Stimulated activated CD4-positive, alpha-beta T cell treated with anti-CD3 and anti-CD28 coated beads, Interleukin-4, amount 100 ng/mL, for 1 hour (primary cell): ENCODE measurements at places on chromosomes 3 and 15.

DNA sequence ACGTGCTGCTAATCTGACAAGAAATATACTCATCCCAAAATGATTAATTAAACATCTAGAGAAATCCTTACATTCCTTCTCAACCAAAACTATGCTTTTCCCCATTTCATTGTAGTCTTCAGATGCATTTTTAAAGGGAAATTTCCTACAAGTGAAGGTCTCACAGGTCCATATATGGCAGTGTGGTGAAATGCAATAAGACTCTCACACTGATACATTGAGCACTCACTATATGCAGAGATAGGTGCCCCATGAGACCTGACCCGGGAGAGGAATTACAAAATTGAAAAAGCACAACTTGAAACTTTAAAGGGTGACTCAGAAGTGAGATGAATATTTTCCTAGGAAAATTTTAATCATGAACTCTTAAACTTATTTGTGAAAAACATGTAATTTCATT lies 629.2 kb upstream of the NAALADL2 start:
- no peak for DNase-seq

- no peak for DNase-seq
Observed at GRCh38 chr3:194730365-194730764, 44.7 kb downstream of the FAM43A start.

GRCh38 chr3:71587958-71588357 lies 4.4 kb upstream of the FOXP1 start:
- DNase-seq = no peak

- DNase-seq = no peak
Observed at GRCh38 chr3:134163096-134163495, 87.6 kb downstream of the RYK start.

- no peak for DNase-seq
Observed at GRCh38 chr3:132283916-132284405, 33.2 kb upstream of the ACP3 start.

DNA sequence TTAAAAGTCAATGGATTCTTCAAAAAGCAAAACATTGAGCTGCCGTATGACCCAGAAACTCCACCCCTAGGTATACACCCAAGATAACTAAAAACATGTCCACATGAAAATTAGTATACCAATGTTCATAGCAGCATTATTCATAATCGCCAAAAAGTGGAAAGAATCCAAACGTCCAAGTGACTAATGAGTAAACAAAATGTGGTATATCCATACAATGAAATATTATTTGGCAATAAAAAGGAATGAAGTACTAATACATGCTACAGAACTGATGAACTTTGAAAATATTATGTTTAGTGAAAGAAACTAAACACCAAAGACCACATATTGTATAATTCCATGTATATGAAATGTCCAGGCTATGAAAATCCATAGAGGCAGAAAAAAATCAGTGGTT lies 77.9 kb downstream of the THBS1 start:
- no peak for DNase-seq

DNA sequence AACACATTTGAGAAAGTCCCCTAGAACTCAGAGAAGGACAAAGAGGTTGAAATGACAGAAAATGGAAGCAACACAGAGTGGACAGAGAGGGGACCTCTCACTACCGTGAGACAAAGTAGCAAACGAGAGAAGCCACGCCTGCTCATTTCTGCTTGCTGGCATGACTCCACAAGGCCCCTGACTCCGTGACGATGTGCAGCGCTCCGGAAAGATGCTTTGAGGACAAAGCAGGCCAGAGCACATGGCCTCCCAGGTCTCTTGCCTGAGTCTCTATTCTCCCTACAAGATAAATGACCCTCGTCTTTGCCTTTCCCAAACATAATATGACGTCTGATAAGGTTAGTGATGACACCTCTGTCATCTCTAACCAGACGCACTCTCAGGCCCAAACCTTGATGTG lies 63.8 kb upstream of the CTSH start:
- DNase-seq = no peak

GRCh38 chr3:42130329-42131070 lies 39.3 kb downstream of the TRAK1 start:
- DNase-seq = no peak

DNA sequence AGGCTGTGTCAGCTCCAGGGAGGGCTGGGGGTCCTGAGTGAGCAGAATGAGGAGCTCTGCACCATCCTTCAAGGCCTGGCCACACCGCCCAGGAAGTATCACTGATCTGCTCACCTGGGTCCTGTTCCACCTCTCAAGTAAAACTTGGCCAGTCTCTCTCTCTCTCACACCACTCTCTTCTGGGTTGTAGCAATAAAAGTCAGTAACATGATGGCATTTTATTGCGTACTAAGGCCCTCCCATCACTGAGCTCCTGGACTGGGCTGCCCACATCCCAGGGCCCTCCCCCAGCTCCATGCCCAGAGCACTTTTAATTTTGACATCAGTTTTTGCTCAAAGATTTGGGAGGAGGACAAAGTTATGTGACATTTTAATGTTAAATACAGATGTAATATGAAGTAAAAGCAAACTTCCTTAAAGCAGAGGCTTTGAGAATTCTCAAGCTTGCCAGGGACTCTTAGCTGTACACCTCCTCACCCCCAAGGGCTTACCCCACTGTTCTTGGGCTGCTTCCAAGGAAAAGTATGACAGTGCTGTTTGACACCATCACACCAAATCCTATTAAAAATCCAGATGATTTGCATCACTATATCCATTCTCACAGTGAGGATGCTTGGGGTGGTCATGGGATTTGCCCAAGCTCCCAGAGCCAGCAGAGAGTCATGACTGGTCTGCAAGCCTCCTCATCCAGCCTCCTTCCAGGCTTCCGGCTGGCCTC lies 105.1 kb upstream of the SLCO2A1 start:
- no peak for DNase-seq

DNA sequence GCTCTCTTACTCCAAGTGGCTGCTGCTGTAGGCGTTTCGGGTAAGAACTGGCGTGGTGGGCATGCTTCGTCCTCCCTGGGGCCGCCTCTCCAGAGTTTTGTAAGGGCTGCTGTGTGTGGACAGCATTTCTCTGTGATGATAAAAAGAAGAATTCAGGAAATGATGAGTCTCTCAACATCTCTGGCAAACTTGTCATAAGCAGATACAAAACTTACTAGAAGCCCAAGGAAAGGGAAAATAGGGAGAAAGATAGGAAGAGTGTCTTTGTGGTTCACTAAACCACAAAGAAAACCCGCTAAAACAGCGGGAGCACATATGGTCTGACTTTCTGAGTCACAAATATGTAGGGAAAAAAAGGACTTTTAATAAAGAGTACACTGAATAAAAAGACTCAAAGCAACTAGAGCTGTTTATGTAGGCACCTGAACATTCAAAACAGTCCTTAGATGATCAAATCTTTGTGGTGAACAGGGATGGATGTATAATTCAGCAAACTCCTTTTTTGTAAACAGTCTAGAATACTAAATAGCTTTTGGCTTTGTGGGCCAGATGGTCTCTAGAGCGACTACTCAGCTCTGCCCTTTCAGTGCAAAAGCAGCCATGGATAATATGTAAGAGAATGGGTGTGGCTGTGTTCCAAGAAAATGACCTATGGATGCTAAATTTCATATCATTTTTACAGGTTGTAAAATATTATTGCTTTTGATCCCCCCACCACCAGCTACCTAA lies 60.4 kb upstream of the LMOD3 start:
- no peak for DNase-seq

GRCh38 chr3:146817704-146818103 lies 212.6 kb upstream of the PLSCR5 start:
- no peak for DNase-seq

- peak; percentile 21 for DNase-seq
Observed at GRCh38 chr15:90001062-90001682, at the start of gene ZNF710. Gene ZNF710 (plus strand): TSS chr15:90001324. CDS start chr15:90067138, 65,814 bp downstream.

DNA sequence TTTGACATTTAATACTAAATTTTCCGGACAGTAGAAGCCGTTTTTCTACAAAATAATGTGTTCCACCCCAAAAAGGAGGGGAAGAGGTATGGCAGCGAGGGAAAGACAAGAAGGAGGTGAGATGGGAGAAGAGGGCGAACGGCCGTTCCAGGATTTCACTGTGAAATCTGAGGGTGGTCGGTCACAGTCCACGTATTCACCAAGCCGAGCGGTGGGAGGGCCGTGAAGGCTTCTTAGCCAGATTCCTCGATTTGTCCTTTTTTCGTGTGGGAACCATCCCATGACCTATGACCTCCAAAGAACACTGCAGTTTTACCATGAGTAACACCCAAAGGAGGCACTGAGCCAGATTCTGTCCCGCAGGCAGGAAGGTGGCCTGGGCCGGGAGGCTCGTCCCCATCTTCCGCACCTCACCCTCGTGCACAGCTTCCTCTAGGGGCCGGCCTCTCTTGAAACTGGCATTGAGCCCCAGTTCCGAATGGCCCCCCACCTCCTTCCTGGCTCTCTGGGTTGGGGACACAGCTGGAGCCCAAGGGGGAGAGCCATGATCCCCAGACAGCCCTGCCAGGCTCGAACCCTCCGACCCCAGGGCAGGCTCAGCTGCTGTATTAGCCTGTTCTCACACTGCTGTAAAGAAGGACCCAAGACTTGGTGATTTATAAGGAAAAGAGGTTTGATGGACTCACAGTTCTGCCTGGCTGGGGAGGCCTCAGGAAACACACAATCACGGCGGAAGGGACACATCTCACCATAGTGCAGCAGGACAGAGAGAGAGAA lies 23.7 kb downstream of the XXYLT1 start:
- DNase-seq = no peak

GRCh38 chr3:127800508-127800907 lies 21.8 kb downstream of the MGLL start:
- DNase-seq = no peak

DNA sequence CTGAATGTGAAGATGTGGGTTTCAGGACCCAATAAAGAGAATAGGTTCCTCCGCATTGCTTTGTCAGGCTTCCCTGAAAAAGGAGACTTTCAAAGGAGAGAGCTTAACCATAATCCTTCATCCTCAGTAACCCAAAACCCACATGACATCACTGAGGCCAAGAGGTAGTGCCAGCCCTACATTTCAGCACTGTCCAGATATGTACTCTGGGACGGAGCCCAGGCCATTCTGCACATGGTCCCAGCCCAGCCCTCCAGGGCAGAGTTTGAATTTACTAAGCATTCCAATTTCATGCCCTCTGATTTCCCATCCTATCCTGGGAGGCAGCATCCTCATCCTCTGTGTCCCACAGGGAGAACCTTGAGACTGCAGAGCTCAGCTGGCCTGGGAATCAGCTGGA lies 210.5 kb downstream of the GABRB3 start:
- DNase-seq = no peak

DNA sequence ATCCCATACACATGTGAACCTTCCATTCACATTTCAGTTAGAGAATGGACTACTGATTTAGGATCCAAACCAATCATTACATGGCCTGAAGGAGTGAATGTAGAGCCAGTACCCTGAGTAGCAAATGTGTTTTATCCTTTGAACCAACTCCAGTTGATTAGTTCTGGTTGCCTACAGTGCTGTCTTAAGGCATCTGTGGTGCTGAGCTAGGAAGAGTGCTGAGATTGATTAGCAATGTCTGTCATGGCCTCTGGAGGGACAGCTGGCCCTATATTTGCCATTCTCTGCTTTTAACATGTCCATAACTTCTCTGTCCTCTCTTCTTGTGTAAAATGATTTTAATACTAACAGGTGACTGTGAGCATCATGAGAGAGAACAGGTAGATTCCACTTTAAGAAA lies 11.1 kb downstream of the LRTM1 start:
- DNase-seq = no peak

GRCh38 chr3:128187495-128187894 lies 34.2 kb downstream of the EEFSEC start:
- DNase-seq = no peak
